NCI-H1436 (cell line): ENCODE measurements at places on chromosomes 12 and 14.

DNA sequence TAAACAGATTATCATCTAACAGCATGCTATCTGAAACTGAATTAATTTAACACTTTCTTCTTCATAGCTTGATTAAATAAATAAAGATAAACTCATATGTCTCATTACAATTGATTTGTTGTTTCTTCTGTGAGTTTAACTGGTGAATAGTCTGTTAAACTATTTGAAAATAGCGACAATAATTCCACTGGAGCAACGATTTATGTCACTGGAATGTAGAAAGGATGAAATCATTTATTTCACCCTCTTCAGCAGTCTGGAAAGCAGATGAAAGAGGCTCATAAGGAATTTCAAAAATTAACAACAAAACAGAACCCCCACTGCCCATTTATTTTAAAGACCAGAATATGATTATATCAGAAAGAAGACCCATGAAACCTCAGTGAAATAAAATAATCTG lies 1165.1 kb upstream of the USP15 start:
- no peak for DNase-seq

DNA sequence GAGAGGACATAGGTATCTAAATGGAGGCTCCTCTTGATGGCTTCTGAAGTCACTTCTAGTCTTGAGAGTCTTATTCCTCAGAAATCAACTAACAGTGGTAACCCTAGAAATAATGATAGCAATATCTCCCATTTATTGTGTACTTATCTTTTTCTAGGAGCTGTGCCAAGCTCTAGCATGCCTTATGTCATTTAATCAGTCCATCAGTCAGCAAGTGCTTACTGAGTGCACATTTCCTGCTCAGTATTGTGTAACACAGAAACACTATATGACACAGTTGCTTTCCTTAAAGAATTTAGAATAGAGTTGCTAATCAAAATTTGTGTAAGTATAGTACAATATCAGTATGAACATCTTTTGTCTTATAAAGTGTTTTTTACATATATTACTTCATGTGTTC lies 36.6 kb downstream of the KRT76 start:
- DNase-seq = peak; percentile 64

DNA sequence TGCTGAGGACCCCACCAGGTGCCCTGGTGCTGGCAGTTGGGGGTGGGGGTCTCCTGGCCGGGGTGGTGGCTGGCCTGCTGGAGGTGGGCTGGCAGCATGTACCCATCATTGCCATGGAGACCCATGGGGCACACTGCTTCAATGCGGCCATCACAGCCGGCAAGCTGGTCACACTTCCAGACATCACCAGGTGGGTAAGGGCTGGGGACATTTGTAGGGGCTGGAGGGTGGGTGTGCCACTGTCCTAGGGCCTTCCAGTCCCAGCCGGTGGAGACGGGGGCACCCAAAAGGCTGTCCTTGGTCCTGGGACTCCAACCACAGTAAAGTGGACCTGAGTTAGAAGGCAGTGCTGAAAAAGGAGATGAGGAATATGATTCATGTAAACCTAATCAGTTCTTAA lies 13.2 kb downstream of the SDSL start:
- no peak for DNase-seq

- no peak for DNase-seq
Measured at GRCh38 chr12:76025601-76026575, 5.7 kb downstream of the PHLDA1 start.

DNA sequence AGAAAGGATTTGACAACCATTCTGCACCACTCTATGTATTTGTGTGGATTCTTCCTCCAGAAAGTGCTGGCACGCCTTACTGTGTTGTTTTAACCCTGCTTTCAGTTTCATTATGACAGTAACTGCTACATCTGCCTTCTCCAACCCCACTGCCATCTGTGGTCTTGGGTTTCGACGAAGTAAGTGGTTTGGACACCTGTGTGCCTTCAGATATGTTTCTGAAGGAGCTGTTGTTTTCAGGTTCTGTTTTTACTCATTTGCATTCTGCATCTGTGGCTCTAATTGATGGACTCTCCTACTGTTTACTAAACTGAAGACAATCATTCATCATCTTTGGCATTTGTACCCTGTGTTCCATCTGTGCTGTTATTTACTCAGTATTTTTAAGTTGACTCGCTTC lies 4.1 kb downstream of the TSHR start:
- DNase-seq = peak; percentile 52
